ENCODE measurements at places on chromosomes 3 and 15. TPM values are rescaled to one million over a fixed set of nuclear protein-coding genes. Genes with fewer than 3 reads are reported as not detected.
A peak's percentile ranks its signal among the peaks of the same experiment; 100 is the strongest.

BOC gene
- 77.4 TPM for total RNA-seq

ARHGAP11A gene
- total RNA-seq: 0.75 TPM

DNA sequence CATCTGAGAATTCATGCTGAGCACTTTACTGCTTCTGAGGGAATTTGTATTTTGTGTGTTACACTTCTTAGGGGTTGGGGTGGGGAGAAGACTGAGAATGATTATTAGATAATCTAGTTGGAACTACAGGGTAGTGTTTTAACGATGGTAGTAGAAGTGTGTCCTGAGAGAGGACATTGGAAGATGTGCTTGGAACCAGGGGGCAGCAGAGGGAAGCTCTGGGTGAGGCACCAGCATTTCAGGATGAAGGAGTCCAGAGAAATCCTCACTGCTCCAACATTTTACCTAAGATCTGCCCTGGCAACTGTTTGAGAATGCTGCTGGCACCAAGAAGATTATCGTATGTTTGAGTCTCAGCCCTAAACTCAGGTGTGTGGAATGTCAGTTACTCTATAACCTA lies 145.5 kb downstream of the SQOR start:
- no peak for DNase-seq

GRCh38 chr15:49438962-49439631 lies 16.1 kb downstream of the FGF7 start:
- DNase-seq: peak; percentile 17

- no peak for DNase-seq
Observed at GRCh38 chr3:96753124-96753523, 61.3 kb upstream of the EPHA6 start.

RETNLB gene
- 62.7 TPM for total RNA-seq

- no peak for DNase-seq
Observed at GRCh38 chr15:36878684-36879262, 221.6 kb downstream of the MEIS2 start.

All from transverse colon (tissue), 4 donors.